ENCODE measurements at places on chromosomes 12 and 14. TPM values are rescaled to one million over a fixed set of nuclear protein-coding genes. Genes with fewer than 3 reads are reported as not detected.

The FAM222A gene
- 1.6 TPM for total RNA-seq

The C1QL4 gene
- total RNA-seq = not detected

The PRIMA1 gene
- not detected for total RNA-seq

DNA sequence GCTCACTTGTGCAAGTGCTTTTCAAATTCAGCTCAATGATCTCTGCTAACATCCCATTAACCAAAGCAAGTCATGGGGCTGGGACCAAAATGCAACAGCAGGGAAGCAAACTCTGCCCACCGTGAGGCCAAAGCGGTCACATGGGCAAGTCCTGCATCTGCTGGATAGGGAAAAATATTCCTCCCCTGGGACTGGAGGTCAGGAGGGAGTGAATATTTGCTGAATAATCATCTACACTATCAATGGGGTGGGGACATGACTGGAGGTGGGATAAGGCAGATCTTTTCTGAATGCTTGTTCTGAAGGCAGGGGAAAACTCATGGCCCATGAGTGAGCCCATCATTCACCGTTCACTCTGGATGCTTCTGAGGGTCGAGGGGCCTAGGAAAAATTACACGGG, 45.1 kb upstream of the VRK1 start:
- no peak for DNase-seq

GRCh38 chr12:6553051-6553868, 2.6 kb downstream of the IFFO1 start:
- no peak for DNase-seq

- DNase-seq = no peak
These were observed 27.1 kb upstream of the MED13L start for GRCh38 chr12:116304621-116305020.

All from naive thymus-derived CD4-positive, alpha-beta T cell (primary cell).